Type B pancreatic cell (in vitro differentiated cells): ENCODE measurements at places on chromosomes 7 and 10. TPM values are rescaled to one million over a fixed set of nuclear protein-coding genes. Genes with fewer than 3 reads are reported as not detected.

DNA sequence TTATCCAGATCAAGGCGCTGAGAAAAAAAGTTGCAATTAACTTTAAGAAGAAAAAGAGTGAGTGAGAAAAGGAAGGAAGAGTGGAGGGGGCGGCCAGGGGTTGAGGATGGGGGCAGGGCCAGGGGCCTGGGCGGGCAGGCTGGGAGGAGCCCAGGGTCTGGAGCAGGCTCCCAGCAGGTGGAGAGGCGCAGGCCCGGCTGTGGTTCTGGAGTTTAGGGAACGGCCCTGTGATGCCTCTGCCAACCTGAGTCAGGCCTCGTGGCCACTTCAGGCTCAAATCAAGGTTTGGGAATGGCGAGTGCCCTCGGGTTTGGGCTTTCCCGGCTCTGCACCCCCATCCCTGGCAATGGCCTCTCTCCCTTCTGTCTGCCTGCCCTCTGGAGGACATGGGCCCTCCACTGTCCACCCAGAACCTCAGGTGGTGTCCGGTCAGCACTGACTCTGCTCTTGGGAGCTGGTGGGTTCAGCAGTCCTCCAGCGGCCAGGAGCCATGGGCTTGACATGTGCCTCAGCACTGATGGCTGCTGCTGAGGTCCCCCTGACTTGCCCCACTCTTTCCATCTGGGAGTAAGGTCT is 41.0 kb upstream of the EMX2 start:
- H3K27ac ChIP-seq: no peak overlapping the region
- H3K4me3 ChIP-seq: no peak overlapping the region
- no peak for DNase-seq
- peaks cover 6% of the 10 kb centered on the region for H3K36me3 ChIP-seq
- H3K4me1 ChIP-seq: peaks cover 49% of the 10 kb centered on the region

The SPDYE1 gene
- total RNA-seq: not detected in 2 replicates

- H3K27me3 ChIP-seq: no peaks in the 10 kb centered on the region
- DNase-seq: no peak
- H3K36me3 ChIP-seq: peaks cover 15% of the 10 kb centered on the region
- H3K4me1 ChIP-seq: peaks cover 21% of the 10 kb centered on the region
- H3K4me3 ChIP-seq: no peak overlapping the region
- no peak overlapping the region for H3K27ac ChIP-seq
Observed at GRCh38 chr10:102287538-102287937, 42.2 kb downstream of the GBF1 start.

The TMEM254 gene
- total RNA-seq: 31.6 and 39.6 TPM in 2 replicates

DNA sequence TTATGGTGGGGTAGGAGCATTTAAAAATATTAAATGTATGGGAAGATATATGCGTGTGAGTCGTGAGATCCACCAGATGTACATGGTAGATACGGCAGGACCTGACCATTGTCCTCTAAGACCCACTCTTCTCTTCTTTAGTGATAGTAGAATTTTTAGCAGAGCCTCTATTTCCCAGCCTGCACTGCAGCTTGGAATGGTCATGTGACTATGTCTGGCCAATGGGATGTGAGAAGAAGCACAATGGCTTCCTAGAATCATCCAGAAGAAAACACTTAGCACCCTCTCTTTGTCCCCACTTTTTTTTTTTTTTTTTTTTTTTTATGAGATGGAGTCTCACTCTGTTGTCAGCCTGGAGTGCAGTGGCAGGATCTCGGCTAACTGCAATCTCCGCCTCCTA is 86.6 kb upstream of the CYTH3 start:
- H3K36me3 ChIP-seq: no peaks in the 10 kb centered on the region
- no peak overlapping the region for H3K4me3 ChIP-seq
- no peaks in the 10 kb centered on the region for H3K27me3 ChIP-seq

DNA sequence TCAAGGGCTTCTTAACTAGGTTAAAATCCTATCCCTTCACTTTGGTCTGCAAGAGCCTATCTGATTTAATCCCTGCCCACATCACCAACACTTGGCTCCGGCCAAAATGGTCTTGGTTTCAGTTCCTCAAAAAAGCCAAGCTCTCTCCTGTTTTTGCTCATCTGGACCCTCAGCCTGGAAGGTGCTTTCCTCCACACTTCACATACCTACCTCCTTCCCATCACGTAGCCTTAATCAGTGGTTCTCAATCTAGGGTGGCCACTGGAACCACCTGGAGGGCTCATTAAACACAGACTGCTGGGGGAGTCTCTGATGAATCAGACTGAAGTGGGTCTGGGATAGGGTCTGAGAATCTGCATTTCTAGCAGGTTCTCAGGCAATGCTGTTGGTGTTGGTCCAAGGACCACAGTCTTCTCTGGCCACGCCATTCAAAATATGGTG is 227.0 kb upstream of the AOAH start:
- H3K27ac ChIP-seq: no peak overlapping the region
- peaks cover 36% of the 10 kb centered on the region for H3K4me1 ChIP-seq
- no peaks in the 10 kb centered on the region for H3K27me3 ChIP-seq

The CCZ1B gene
- total RNA-seq: 49.5 and 70.0 TPM in 2 replicates

DNA sequence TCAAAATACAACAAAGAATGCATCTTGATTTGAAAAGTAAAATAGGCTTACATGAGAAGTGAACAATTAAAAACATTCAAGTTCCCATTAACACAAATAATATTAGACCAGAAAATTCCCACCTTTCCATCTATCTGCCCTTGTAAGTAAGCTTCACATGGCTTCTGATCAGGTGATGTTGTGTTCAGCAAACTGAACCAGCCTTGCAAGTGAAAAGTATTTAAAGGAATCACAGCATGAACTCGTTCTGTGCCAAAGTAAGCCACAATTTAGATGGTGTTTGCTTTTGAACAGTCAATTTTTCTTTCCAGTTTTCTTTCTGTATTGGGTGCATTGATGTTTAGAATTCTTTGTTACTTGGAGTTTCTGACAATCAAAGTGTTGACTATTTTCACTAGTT is 347.9 kb downstream of the TNS3 start:
- H3K4me3 ChIP-seq: no peak overlapping the region
- no peak for DNase-seq
- H3K27ac ChIP-seq: no peak overlapping the region
- H3K4me1 ChIP-seq: no peaks in the 10 kb centered on the region
- no peaks in the 10 kb centered on the region for H3K36me3 ChIP-seq
- H3K27me3 ChIP-seq: no peaks in the 10 kb centered on the region

DNA sequence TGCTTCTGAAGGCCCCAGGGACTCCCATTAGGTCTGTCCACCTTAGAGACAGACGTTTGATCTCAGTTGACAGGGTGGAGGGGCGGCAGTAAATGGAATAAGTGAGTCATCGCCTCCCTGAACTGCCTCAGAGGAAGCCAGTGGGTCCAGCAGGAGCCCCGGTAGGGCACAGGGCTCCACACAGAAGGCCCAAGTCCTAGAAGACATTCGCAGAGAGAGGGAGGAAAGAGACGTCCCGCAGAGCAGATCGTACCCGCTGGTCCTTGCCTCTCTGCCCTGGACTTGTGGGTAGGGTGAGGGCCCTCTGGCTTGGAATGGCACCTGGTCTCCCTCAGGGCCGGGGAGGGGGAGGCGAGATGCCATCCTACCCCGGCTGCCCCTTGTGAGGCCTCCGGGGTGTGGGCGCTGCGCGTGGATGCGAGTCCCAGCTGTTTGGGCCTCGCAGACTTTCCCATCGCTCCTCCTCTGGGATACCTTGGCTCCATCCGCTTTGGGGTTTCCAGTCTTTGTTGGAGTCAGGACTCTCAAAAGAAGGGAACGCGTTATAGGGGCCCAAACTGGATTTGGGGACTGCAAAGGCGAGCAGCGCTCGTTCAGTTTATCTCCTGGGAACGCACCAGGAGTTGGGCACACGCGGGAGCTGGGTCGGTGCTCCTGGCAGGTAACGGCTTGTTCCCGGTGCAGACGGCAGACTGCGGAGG is 5.1 kb downstream of the TLX1 start:
- H3K27ac ChIP-seq: no peak overlapping the region
- no peaks in the 10 kb centered on the region for H3K36me3 ChIP-seq
- no peak for DNase-seq
- H3K4me3 ChIP-seq: no peak overlapping the region
- H3K27me3 ChIP-seq: peaks cover 92% of the 10 kb centered on the region

GRCh38 chr7:101502466-101503098 is 126.5 kb downstream of the MYL10 start:
- DNase-seq: no peak
- H3K4me3 ChIP-seq: no peak overlapping the region
- H3K4me1 ChIP-seq: peaks cover 17% of the 10 kb centered on the region
- H3K27me3 ChIP-seq: no peaks in the 10 kb centered on the region

The TET1 gene
- 14.9 and 29.0 TPM in 2 replicates for total RNA-seq

DNA sequence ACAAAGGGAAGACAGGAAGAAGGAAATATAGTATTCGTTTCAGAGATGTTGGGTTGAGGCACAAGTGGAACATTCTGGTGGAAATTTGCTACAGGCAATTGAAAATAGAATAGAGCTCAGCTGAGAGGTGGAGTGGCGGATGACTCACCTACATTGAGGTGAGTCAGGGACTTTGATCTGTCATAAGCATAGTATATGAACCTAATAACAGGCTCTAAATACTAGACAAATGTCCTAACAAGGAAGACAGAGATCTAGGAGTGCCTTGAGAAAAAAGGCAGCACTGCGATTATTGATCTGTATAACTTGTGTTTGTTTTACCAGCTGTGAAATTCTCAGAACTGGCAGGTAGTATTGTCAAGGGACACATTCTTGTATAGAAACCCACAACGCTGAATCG is 907 bp upstream of the IFRD1 start:
- H3K27me3 ChIP-seq: peaks cover 2% of the 10 kb centered on the region
- peaks cover 4% of the 10 kb centered on the region for H3K36me3 ChIP-seq
- H3K4me1 ChIP-seq: peaks cover 18% of the 10 kb centered on the region

DNA sequence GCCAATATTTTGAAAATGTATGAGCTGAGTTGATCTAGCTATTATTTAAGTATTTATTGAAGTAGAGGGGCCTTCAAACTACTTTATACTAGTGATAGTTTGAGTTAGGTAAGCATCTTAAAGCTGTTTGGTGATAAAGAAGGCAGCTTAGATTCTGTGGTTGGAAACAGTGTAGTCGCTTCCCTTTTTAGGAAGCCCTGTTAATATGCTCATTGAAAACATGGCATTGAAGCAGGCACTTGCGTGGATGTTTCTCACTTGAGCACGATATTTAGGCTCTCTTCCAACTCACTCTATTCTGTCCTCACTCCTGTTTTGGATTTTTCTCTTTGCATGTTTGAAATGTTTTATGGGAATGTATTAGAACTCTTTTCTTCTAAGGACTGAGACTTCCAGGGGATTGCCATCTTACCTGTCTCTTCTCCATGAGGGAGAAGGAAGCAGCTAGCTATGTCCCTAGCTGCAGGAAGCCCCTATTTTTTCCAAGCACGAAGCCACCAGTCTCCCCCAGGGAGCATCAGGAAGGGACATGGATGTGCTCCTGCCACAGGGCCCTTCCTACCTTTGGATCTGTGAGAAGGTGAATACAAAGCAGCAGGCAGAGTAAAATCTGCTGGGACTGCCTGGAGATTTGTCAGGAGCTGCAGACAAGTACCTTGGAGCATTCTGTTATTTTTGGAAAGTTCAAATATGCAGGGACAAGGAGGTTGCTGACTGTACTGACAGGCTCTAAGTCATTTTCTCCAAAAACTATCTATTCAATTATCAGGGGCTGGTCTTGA is 22.0 kb upstream of the BMPR1A start:
- H3K36me3 ChIP-seq: no peaks in the 10 kb centered on the region
- no peak overlapping the region for H3K27ac ChIP-seq
- H3K27me3 ChIP-seq: no peaks in the 10 kb centered on the region
- H3K4me1 ChIP-seq: peaks cover 5% of the 10 kb centered on the region
- no peak for DNase-seq

The STRIP2 gene
- 1.00 and 8.7 TPM in 2 replicates for total RNA-seq

DNA sequence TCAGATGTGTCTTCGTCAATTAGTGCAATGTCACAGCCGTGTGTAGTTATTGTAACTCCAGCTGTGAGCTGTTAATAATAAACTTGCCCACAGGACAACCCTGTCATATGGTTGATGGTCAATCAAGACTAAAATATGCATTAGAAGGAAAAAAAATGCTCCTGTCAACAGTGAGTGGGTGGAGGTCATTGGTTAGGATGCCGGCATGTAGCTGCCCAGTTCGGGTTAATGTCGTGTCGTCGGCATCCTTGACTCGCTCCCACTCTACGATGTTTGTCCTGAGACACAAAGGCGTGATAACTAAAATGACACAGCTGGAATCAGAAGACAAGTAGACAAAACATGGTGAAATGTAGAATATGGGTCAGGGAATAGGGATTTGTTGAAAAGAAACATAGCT is 442.8 kb upstream of the NPVF start:
- H3K27ac ChIP-seq: peak overlapping the region; percentile 85
- H3K4me1 ChIP-seq: peaks cover 62% of the 10 kb centered on the region
- DNase-seq: no peak
- no peaks in the 10 kb centered on the region for H3K36me3 ChIP-seq
- peaks cover 23% of the 10 kb centered on the region for H3K27me3 ChIP-seq

DNA sequence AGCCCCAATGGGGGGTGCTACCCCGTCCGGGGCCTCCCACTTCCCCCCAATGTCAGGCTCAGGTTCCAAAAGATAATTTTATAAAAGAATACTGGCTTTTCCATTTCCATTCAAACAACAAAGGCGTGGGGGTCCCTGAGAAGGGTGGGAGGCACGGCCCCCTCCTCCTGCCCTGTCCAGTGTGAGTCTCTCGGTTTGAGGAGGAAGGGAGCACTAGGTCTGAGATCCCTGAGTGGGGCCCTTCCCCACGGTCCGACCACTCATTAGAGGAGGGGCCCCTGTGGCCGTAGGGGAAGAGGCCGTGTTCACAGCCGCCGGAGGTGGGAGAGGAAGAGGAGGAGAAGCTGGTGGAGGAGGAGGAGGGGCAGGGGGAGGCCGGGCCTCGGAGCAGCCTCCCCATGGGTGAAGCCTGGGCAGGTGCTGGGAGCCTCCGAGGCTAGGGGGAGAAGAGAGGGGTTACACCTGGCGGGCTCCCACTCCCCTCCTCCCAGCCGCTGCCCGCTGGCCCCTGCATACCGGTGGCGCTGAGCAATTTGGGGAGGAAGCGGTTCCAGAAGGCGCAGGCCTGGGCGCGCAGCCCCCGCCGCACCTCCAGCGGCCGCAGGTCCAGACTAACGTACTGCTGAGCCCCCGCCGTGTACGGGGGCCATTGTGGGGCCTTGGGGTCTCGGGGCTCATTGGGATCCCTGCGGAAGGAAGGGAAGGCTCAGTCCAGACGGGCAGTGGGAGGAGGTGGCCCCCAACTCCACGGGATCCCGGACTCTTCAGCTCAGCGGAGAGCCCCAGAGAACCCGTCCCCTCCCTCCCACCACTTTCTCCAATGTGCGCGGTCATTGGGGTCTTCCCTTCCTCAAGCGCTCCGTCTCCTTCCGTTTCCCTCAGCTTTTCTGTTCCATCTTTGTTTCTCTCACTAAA is 1.4 kb upstream of the UFSP1 start:
- peaks cover 19% of the 10 kb centered on the region for H3K36me3 ChIP-seq
- peak overlapping the region; percentile 95 for H3K27ac ChIP-seq
- DNase-seq: no peak
- peak overlapping the region; percentile 94 for H3K4me3 ChIP-seq

GRCh38 chr10:359762-360161 is 224.5 kb downstream of the ZMYND11 start:
- H3K27me3 ChIP-seq: no peaks in the 10 kb centered on the region
- H3K4me3 ChIP-seq: no peak overlapping the region
- DNase-seq: no peak
